SJCRH30 (cell line): ENCODE measurements at places on chromosomes 3 and 15. TPM values are rescaled to one million over a fixed set of nuclear protein-coding genes. Genes with fewer than 3 reads are reported as not detected.

- DNase-seq: no peak
- H3K36me3 ChIP-seq: no peaks in the 10 kb centered on the region
- H3K27ac ChIP-seq: no peak overlapping the region
- H3K4me3 ChIP-seq: no peak overlapping the region
Observed at GRCh38 chr15:85404918-85405866, 24.8 kb downstream of the AKAP13 start.

The CLDN11 gene
- 0.30 and 0.33 TPM in 2 replicates for total RNA-seq

GRCh38 chr3:15329046-15330005, 3.1 kb downstream of the SH3BP5 start:
- no peak for DNase-seq
- H3K27ac ChIP-seq: no peak overlapping the region
- H3K36me3 ChIP-seq: no peaks in the 10 kb centered on the region

The SV2B gene
- total RNA-seq: not detected in 2 replicates

The IGDCC3 gene
- total RNA-seq: 6.6 and 8.7 TPM in 2 replicates

The WWTR1 gene
- 48.0 and 49.1 TPM in 2 replicates for total RNA-seq

DNA sequence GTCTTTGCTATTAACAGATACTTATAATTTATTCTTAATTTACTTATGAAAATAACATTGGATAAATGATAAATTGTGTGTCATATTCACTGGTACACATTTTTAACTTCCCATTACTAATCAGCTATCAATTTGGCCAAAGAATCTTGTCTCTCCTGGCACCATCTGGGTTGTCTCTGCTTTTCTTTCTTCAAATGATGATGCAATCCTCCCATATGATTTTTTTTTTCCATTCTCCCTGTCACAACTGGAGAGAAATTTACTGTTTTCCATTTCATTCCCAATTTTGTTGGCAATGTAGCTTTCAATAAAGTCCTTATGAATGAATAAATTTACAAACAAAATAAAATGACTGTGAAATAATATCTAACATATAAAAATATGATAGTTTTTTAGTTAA, 743.7 kb upstream of the EPHA6 start:
- no peak for DNase-seq
- H3K27me3 ChIP-seq: no peaks in the 10 kb centered on the region
- no peaks in the 10 kb centered on the region for H3K36me3 ChIP-seq
- H3K4me3 ChIP-seq: no peak overlapping the region

The AP4E1 gene
- total RNA-seq: 9.8 and 11.4 TPM in 2 replicates

GRCh38 chr3:88195951-88196434, 46.2 kb downstream of the C3orf38 start:
- no peaks in the 10 kb centered on the region for H3K36me3 ChIP-seq
- H3K4me3 ChIP-seq: no peak overlapping the region
- no peak overlapping the region for H3K27ac ChIP-seq
- no peak for DNase-seq

DNA sequence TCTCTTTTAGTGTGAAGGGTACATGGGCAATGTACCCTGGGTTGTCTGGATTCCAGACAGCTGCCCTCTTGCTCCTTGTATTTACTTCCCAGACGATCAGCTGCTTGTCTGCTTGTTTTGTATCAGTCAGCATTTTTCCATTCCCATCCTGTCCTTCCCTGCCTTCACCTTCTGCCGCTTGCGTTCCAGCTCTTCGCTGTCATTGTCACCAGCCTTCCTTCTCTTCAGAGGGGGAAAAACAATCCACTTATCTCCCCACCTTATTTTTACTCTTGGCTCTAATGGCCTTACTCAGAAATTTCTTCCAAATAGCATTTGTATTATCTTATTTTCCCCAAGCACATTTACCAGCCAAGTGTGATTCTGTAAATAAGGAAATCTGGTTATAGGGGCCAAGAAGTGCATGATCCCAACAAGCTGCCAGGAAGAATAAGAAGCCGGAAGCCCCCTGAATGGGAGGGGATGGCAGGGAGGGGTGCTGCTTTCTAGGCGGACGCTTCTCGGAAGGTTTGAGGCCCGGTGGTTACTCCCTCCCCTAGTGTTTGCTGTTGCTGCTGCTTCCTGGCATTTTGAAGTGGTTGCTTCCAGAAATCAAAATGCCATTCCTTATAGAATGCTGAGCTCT, 497.6 kb downstream of the NTRK3 start:
- H3K27me3 ChIP-seq: no peaks in the 10 kb centered on the region
- H3K4me1 ChIP-seq: peaks cover 13% of the 10 kb centered on the region
- DNase-seq: no peak
- no peak overlapping the region for H3K27ac ChIP-seq
- no peaks in the 10 kb centered on the region for H3K36me3 ChIP-seq

DNA sequence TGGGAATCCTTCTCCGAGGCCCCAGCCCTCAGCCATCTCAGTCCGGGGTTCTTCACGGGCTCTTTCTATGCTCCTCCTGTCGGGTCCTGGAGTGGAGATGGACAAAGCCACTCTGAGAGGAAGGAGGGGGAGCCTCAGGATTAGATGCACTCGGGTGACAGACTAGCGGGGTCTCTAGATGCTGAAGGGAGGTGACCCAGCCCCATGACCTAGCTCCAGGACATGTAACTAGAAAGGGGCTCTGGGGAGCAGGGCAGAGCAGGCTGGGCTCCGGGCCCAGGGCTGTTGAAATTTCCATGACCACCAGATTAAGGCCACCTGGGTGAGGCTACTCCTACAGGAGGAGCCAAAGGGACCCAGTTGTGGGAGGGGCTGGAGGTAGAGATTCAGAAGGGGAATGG, 14.8 kb upstream of the SKIC8 start:
- H3K4me3 ChIP-seq: no peak overlapping the region
- no peaks in the 10 kb centered on the region for H3K27me3 ChIP-seq
- H3K4me1 ChIP-seq: peaks cover 6% of the 10 kb centered on the region
- H3K27ac ChIP-seq: no peak overlapping the region

The CTXN2 gene
- total RNA-seq: not detected in 2 replicates

The HRH1 gene
- 0.04 TPM in 1 of 2 replicates, not detected in the other for total RNA-seq

The RTP4 gene
- total RNA-seq: not detected in 2 replicates

- no peaks in the 10 kb centered on the region for H3K27me3 ChIP-seq
- H3K36me3 ChIP-seq: no peaks in the 10 kb centered on the region
- no peak overlapping the region for H3K4me3 ChIP-seq
- DNase-seq: no peak
Observed at GRCh38 chr3:183917776-183918175, 33.1 kb upstream of the PARL start.

DNA sequence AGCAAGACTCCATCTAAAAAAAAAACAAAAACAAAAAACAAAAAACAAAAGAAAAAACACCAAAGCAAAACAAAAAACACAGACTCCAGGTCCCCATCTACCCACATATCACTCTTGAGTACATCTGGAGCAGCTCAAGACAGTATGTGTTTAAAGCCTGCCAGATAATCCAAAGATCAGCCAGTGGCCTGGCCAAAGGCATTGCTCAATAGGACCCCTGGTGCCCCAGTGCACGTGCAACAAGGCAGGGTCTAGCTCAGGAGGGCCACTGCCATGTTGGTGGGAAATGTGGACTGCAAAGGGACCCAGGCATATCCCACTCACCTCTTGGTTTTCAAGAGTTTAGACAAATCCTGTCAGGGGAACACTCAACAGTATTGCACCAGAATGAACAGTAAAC, 279.5 kb downstream of the RPLP1 start:
- no peaks in the 10 kb centered on the region for H3K36me3 ChIP-seq
- H3K27ac ChIP-seq: no peak overlapping the region
- H3K4me3 ChIP-seq: no peak overlapping the region
- H3K27me3 ChIP-seq: no peaks in the 10 kb centered on the region

DNA sequence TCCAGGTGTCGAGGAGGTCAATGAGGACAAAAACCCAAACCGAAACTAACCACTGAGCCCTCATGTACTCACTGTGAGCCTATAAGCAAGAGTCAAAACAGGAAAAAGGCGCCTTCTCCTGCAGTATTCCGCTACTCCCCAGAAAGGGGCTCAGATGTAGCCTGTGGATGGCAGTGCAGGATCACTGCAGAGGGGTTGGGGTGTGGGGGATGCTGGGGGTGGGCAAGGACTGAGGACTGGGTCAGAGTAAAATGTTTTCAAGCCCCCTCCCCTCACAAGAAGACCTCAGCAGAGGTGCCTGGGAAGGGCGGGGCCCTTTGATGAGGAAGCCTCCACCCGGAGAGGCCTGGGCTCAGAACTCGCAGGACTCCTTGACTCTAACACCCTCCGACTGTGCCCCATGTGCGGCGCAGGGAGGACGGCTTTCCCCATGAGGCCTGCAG, 170.1 kb downstream of the OSBPL10 start:
- no peaks in the 10 kb centered on the region for H3K4me1 ChIP-seq
- H3K4me3 ChIP-seq: no peak overlapping the region
- H3K27ac ChIP-seq: no peak overlapping the region
- no peaks in the 10 kb centered on the region for H3K36me3 ChIP-seq

The LRRC28 gene
- 18.6 and 19.4 TPM in 2 replicates for total RNA-seq

The GOLGA8T gene
- total RNA-seq: not detected in 2 replicates

GRCh38 chr3:143885780-143886427, 37.6 kb upstream of the SLC9A9 start:
- H3K4me3 ChIP-seq: no peak overlapping the region
- no peaks in the 10 kb centered on the region for H3K36me3 ChIP-seq
- peak; percentile 20 for DNase-seq
- no peaks in the 10 kb centered on the region for H3K4me1 ChIP-seq
- no peak overlapping the region for H3K27ac ChIP-seq
- peaks cover 2% of the 10 kb centered on the region for H3K27me3 ChIP-seq

The SLC24A5 gene
- total RNA-seq: not detected in 2 replicates

The AMIGO3 gene
- 3.9 and 4.2 TPM in 2 replicates for total RNA-seq

DNA sequence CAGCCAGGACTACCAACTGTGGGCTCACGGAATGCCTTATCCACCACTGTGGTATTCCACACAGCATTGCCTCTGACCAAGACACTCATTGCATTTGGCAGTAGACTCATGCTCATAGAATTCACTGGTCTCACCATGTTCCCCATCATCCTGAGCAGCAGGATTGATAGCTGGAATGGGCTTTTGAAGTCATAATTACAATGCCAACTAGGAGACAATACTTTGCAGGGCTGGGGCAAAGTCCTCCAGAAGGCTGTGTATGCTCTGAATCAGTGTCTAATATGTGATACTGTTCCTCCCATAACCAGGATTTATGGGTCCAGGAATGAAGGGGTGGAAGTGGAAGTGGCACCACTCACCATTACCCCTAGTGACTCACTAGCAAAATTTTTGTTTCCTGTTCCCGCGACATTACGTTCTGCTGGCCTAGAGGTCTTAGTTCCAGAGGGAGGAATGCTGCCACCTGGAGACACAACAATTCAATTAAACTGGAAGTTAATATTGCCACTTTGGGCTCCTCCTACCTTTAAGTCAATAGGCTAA, 58.6 kb upstream of the CCDC80 start:
- H3K4me1 ChIP-seq: peaks cover 11% of the 10 kb centered on the region
- no peak overlapping the region for H3K27ac ChIP-seq
- no peaks in the 10 kb centered on the region for H3K36me3 ChIP-seq
- DNase-seq: no peak

DNA sequence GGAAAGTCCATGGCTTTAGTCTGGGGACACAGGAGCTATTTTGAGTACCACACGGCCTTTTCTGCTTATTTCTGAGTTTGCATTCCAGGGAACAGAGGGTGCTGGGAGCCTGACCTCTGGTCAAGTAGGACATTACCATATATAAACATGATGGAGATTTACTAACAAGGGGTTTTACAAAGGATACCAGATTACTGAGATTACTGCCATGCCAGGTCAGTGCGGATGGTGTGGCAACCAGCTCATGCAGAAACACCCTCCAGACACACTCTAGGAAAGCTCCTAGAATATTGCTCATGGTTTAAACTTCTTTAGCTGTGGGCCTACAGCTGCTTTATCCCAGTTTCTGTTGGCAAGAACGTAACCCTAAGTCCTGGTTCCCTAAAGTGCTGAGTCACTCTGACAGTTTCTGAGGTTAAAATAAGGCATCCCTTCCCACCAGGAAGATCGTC, 54.3 kb upstream of the AGTR1 start:
- peaks cover 8% of the 10 kb centered on the region; the same call in 1 of the 2 replicates for H3K4me1 ChIP-seq
- H3K36me3 ChIP-seq: no peaks in the 10 kb centered on the region
- DNase-seq: peak; percentile 5
- H3K4me3 ChIP-seq: no peak overlapping the region
- H3K27me3 ChIP-seq: no peaks in the 10 kb centered on the region
- no peak overlapping the region for H3K27ac ChIP-seq

- no peak overlapping the region for H3K4me3 ChIP-seq
- no peak overlapping the region for H3K27ac ChIP-seq
- no peaks in the 10 kb centered on the region for H3K36me3 ChIP-seq
- no peaks in the 10 kb centered on the region for H3K4me1 ChIP-seq
- no peaks in the 10 kb centered on the region for H3K27me3 ChIP-seq
Observed at GRCh38 chr3:187629711-187630110, 40.5 kb downstream of the SST start.
